ENCODE measurements at places on chromosomes 6 and 20.

DNA sequence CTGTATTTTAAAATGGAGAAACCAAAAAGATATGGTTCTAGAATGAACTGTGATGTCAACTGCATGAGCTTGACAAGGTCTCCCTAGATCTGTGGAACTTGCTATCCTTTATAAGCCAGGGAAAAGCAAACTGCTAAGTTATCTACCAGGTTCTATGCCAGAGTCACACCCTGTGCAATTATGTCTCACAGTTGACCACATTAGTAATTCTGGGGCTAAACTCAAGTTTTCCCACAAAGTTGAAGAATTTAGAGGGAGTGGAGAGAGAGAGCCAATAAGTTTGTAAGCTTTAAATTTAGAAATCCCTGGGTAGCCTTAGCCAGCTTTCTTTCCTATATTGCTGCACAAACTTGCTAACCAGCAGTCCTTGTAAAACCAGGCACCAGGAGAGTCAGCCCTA is 407.0 kb upstream of the SASH1 start:
- DNase-seq: no peak

DNA sequence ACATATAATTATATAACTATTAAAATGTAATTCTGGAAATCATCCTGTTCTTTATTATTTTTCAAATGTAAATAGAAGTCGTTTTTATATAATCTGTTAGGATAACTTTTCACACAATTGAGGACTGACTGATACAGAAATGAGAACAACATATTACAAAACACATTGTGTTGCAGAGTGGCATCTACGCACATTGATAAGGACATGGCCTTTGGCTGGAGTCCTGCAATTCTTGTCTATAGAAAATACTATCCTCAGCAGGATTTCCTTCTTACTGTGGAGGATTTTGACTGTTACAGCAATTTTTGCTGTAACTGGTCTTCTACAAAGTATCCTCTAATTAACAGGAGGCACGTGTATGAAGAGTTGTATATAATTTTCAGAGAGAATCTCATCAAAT is 19.8 kb downstream of the SH3BGRL2 start:
- no peak for DNase-seq

- DNase-seq: no peak
These were observed 14.9 kb downstream of the TULP4 start for GRCh38 chr6:158327211-158327610.

DNA sequence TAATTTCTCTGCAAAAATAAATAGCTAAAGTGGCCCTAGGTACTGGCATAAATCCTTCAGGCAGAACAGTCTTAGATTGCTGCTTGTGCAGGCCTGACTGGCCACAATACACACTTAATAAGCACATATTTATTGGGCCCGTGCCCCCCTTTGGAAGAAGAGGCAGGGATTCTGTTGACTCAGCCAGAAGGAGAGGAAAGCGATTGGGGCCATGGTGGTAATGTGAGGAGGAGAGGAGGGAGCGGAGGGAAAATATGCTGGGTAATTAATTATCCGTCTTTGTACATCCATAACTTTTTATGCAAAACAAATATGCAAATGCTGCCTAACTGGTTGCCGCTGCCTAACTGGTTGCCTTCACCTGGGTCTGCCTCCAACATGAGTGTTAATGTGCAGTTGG is 36.2 kb downstream of the CD40 start:
- DNase-seq: no peak

All from erythroblast (primary cell).